Upper lobe of right lung (tissue), 1 donor: ENCODE measurements at places on chromosomes 16 and 17. TPM values are rescaled to one million over a fixed set of nuclear protein-coding genes. Genes with fewer than 3 reads are reported as not detected.
A peak's percentile ranks its signal among the peaks of the same experiment; 100 is the strongest.

DNA sequence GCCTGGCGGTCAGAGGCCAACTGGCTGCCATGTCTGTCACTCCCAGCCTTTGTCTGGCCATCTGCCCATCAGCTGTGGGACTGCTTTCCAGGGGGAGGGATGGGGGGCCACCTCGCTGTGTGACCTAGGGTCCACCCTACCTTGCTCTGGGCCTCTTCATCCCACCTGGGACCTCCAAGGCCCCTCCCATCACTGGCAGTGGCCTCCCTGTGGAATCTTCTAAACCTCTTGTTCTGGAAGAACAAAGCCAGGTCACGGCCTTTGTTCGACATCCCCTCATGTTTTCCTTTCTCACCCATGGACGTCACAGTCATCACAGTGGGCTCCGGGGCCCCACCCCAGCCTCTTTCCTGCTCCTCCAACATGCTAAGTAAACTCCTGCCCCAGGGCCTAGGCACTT, 24.0 kb downstream of the SPNS2 start:
- peak overlapping the region; percentile 75 for H3K27ac ChIP-seq
- H3K27me3 ChIP-seq = no peaks in the 10 kb centered on the region
- H3K4me3 ChIP-seq = no peak overlapping the region
- peaks cover 39% of the 10 kb centered on the region for H3K4me1 ChIP-seq
- no peaks in the 10 kb centered on the region for H3K36me3 ChIP-seq

DNA sequence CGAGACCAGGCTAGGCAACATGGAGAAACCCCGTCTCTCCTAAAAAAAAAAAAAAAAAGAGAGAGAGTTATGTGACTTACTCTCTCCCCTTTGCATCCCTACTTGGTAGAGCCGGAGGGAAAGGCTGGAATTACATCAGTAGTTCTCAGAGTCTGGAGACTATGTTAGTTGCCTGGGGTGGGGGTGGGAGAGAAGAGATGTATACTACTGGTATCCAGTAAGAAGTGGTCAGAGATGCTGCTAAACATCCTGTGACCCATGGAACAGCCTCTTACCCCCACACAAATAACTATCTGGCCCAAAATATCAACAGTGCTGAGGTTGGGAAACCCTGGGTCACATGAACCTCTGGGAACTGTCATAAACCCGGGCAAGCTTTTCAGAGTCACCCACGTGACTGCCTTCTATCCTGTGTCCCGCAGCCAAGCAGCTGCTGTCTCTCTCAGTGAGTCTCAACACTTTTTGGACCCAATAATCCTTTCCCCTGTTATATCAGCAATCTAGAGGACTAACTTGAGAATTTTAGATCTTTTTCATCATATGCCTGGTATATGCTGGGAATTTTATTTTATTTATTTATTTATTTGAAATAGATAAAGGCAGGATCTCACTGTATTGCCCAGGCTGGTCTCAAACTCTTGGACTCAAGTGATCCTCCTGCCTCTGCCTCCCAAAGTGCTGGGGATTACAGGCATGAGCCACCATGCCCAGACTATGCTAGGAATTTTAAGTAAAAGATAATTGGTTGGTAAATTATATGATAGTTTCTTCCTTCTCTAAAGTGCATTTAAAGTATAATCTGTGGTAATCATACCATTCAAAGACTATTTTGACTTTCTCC, 8.7 kb downstream of the EIF1 start:
- DNase-seq = no peak
- no peaks in the 10 kb centered on the region for H3K27me3 ChIP-seq
- no peak overlapping the region for H3K4me3 ChIP-seq
- H3K27ac ChIP-seq = peak overlapping the region; percentile 45
- peaks cover 31% of the 10 kb centered on the region for H3K36me3 ChIP-seq

DNA sequence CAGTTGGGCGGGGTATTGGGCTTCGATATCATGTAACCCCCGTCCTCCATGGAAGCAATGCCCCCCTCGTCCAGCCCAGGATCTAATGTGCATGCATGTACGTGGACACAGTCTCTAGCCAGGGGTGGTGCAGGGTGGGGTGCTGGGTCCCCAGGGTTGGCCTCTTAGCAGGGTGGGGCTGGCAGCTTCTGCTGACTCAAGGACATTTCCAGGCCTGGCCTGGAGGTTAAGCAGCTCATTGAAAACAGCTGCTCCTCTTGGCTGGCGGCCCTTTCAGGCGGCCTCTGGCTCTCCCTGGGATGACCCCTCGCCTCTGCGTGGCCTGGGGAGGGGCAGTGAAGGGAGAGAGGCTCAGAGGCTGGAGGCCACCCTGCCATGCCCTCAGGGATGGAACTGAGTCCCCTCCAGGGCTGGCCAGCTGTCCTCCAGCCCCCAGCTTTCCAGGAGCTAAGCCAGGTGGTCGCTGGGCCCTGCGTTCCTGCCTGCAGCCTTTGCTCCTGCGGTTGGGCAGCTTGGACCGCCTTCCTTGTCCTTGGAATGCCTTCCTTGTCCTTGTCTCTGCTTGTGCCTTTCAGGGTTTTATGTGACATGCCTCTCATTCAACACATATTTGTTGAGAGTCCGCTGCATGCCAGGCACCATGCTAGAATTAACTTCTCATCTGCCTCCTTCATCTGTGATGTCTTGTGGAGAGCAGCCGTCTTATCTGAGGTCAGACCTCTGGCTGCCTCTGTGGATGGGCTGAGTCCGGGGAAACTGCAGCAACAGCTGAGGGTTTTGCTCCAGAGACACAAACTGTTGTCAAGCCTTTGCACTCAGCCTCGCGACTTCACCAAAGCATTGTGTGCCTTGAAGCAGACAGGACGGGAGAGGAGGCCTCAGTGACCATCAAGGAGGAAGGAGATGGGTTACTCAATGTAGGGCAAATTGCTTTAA, 26.6 kb downstream of the MRC2 start:
- peak overlapping the region; percentile 86 for H3K27ac ChIP-seq
- H3K36me3 ChIP-seq = no peaks in the 10 kb centered on the region
- H3K27me3 ChIP-seq = no peaks in the 10 kb centered on the region
- H3K4me1 ChIP-seq = peaks cover 31% of the 10 kb centered on the region

- no peaks in the 10 kb centered on the region for H3K27me3 ChIP-seq
- no peak overlapping the region for H3K27ac ChIP-seq
- H3K36me3 ChIP-seq = no peaks in the 10 kb centered on the region
- DNase-seq = no peak
- no peaks in the 10 kb centered on the region for H3K4me1 ChIP-seq
- H3K4me3 ChIP-seq = no peak overlapping the region
Measured at GRCh38 chr17:29066606-29067005, 23.7 kb downstream of the PIPOX start.

The AURKB gene
- 1.4 TPM for total RNA-seq

The MMP28 gene
- 55.6 TPM for total RNA-seq
